Activated CD4-positive, alpha-beta T cell treated with anti-CD3 and anti-CD28 coated beads for 1 hour (primary cell): ENCODE measurements at places on chromosomes 1 and 21.

DNA sequence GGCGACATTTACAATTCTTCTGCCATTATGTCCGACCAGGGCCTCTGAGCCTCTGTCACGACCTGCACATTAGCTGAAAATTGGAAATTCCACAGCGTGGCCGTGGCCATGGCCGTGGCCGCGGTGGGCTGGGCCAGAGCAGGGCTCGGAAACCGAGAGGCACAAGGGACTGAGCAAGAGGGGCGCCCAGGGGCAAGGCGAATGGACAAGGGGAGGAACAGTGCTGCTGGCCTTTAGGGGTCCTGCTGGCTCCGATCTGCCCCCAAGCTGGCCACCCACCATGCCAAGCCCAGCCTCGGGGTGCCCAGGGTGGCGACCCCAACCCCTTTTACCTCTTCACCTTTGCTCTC lies 75.0 kb downstream of the TAS1R2 start:
- DNase-seq = no peak

DNA sequence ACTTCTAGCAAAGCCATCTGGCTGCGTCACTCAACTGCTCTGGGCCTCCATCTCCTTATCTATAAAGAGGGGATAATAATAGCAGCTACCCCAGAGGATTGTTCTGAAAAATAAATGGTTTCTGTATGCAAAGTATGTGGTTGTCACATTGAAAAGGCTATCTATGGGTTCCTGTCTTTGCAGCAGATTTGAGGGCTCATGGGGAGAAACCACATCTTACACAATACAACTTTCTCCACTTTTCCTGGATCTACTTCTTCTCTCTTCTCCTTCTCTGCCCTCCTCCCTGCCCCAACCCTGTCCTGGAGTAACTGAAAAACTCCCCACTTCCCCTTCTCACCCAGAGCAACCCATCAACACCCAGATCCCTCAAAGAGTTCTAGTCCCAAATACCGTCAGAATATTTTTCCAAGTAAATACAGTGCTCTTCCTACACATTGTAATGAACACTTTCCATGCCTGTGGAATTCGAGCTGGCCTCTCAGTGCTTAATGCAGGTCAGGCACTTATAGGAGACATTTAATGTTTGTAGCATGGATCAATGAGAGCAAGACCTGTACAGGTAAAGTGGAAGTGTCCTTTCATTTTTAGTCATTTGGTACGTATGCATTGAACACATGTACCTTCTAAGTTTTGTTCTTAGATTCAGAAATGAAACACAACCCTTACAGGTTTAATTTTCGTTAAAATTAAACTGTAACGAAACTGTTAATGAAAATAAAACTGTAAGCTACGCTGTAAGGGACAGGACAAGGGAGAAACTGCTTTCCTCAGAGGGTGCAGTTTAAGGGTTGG lies 131.9 kb downstream of the AK5 start:
- no peak for DNase-seq

DNA sequence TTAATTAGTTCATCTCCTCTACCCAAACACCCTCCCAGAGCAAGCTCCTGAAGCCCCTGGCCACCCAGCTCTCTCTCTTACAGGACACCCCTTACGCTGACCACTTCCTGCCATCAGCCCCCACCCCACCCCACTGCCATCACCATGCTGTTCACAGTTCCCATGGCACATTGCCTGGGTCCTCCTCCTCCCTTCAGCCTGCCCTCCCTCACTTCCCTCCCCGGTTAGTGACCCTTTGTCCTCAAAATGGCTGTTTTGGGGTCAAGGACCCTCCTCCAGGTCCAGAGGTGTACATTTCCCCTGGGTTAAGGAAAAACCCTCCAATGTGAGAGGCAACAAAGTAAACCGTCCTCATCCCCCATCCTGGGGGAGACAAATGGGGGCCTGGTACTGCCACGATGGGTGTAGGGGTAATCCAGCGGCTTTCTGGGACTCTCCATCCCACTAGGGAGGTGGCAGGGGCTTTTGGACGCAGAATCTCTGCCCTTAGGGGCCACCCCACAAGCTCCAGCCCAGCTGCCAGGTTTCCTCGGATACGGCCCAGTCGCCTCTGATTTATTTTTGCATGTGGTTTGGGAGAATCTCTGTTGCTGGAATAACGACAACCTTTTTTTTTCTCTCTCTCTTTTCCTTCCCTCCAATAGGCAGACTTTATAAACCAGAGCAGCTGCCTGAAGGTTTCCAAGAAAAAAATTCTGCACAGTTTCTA lies 8.5 kb downstream of the CAMK2N1 start:
- DNase-seq = no peak

DNA sequence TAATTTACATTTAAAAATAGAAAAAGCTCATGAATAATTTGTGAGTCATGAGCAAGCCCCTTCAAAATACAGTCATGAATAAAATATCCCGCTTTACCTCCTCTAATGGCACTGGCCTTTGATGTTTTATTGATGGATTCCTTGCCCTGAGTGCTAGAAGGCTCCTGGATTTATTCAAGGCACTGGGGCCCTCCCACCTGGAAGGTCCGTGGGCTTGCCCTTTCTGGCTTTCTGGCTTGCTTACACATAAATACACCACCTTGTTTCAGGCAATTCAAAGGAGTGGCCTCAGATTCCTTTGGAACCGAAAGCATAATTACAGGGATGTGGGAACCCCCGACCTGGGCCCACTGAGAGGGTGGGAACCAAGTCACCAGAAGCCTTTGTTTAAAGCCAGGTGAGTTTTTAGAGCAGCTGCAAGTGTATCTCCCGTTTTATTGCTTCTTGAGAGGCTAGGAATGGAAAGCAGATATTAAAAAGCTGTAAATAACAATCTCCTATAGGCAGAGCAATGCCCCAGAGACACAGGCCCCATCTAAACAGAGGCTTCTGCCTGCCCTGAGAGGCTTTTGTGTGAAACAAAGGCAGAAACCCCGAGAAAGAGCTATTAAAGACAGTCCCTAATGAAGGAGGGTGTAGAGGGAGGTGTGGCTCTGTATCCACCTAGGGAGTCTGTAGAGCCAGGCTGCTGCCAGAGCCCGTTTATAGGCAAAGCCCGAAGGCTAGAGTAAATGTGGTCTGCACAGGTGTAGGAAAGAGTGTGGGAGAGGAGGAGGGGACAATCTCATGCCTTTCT lies 126.4 kb downstream of the FAM78B start:
- no peak for DNase-seq

DNA sequence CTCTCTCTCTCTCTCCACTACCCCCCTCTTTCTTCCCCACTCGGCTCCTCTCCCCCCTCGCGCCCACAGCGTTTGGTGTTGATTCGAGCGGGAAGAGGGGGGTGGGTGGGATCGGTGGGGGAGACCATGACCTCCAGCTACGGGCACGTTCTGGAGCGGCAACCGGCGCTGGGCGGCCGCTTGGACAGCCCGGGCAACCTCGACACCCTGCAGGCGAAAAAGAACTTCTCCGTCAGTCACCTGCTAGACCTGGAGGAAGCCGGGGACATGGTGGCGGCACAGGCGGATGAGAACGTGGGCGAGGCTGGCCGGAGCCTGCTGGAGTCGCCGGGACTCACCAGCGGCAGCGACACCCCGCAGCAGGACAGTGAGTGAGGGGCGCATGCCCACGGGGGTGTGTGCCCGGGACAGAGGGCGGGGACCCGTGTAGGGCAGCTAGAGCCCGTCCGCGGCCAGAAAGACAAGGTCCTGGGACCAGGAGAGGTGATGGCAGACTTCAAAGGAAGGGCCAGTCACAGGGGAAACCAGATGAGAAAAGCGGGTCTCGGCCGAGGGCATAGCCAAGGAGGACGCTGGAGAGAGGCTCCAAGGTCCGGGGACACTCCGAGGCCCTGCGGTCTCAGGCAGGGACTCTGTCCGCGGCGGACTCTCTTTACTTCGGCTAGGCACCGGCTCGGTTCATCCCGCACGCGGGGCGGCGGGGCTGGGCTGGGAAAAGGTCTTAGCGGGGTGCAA lies at the start of gene PRRX1:
Gene PRRX1, plus strand, starts transcription at position 39 of the 735 bp plus-strand sequence. Its CDS starts 88 bp downstream, at position 127.
- no peak for DNase-seq

- no peak for DNase-seq
Measured at GRCh38 chr1:183827801-183828200, 22.9 kb downstream of the RGL1 start.

DNA sequence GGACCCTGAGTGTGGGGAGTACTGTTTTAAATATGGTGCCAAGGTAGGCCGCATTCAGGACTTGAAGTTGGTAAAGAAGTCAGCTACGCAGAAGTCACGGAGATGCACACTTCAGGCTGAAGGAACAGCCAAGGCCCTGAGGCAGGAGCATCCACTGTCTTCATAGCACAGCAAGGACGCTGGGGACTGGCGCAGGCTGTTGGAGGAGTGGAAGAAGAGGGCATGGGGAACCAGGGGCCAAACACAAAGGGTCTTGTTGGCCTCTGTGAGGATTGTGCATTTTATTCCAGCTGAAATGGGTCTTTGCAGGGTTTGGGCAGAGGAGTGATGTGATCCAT lies 16.6 kb downstream of the DNAJC16 start:
- DNase-seq = no peak

DNA sequence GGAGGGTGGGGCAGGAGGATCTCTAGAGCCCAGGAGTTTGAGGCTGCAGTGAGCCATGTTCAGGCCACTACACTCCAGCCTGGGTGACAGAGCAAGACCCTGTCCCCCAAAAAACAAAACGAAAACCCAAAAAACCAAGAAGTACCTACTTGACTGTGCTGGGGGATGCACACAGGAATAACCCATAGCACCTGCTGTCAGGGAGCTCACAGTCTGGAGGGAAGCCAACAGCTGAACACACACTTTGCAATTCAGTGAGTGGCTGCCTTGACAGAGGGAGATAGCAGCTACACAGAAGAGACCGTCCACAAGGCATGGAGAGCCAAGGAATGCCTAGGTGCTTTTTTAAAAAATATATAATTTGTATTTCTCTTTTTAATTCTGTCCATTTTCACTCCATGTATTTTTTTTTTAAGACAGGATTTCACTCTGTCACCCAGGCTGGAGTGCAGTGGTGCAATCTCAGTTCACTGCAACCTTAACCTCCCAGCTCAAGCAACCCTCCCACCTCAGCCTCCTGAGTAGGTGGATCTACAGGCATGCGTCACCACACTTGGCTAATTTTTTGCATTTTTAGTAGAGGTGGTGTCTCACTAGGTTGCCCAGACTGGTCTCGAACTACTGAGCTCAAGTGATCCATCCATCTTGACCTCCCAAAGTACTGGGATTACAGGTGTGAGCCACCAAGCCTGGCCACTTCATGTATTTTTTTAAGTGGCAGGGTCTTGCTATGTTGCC lies 68.7 kb downstream of the NID1 start:
- no peak for DNase-seq

DNA sequence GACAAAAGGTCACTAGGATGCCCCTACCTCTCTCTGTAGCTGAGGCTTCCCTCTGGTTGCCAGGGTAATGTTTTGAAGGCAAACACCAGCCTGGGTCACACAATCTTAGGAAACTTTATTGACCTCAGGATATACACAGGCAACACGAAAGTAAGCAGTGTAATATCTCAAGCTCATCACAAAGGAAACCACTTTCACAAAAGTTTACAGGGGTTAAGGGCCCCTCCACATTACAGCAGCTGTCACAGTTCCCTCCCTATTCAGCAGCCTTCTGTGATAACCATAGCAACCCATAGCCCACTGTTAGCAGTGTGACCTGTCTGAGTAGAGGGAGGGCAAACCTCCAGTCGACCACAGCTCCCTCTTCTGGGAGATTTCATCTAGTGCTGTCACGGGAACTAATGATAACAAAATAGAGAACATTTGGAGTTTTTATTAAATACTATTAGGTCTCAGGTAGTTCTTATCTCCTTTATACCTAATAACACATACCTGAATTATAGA lies 149.8 kb downstream of the PTPRC start:
- no peak for DNase-seq

GRCh38 chr1:234645474-234645953 lies 35.5 kb upstream of the IRF2BP2 start:
- DNase-seq = no peak

GRCh38 chr1:214400131-214400530 lies 119.2 kb downstream of the SMYD2 start:
- DNase-seq = no peak

DNA sequence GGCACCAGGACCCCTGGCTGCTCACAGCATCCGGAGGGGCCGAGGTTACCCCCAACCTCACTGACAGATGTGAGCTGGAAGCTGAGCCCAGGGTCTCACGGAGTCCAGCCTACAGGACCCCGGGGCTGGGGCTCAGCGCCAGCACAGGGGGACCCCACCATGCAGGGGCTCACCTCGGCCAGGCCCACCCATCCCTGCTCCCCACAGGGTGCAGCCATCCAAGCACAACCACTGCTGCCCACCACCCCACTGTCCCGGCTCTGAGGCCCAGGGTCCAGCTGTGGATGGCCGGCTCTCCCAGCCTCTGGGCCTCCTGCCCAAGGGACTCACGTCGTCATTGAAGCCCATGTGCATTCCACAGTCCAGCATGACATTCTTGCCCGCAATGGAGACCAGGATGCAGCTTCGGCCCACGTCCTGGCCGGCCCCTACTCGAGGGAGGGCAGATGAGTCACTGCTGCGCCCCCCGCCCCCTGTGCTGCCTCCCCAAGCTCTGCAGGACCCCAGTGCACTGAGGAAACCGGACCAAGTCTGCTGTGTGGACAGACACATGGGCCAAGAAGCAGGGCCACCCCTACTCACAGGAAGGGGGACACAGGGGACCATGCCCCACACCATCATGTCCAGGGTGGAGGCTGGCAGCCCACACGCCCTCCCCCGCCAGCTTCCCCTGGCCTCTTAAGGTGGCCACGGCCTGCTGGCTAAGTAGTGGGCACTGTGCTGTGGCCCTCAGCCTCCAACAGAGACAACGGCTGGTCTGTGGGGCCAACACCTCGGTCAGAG lies 3.6 kb downstream of the INTS11 start:
- DNase-seq = no peak

- DNase-seq = no peak
Measured at GRCh38 chr1:206723805-206724472, 39.2 kb downstream of the MAPKAPK2 start.

DNA sequence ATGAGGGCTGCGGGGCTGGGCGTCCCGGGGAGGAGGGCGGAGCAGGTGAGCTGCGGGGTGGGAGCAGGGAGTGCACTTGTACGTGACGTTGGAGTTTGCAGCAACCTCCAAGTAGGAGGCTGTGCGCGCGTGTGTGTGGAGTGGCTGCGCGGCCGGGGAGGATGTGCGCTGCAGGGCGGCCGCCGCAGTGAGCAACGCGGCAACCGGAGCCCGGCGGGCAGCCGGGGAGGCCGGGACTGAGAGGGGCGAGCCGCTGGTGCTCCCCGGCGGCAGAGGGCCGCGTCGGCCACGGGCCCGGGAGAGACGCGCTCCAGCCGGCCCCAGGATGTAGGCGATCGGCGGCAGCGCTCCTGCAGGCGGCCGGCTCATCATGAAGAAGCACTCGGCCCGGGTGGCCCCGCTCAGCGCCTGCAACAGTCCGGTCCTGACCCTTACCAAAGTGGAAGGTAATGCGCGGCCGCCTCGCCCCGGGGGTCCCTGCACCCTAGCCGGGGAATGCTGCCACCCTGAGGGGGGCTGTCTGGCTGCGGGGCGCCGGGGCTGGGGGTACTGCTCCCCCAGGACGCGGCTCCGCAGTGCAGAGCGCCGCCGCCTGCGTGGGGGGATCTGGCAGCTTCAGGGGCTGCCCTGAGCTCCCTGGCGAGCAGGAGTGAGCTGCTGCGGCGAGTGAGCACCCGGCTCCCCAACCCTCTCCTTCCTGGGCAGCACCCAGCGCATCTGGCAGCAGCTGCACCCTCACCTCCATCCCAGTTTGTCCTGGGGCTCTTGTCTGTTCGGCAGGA lies 158.9 kb upstream of the COA6 start:
- no peak for DNase-seq

- no peak for DNase-seq
Measured at GRCh38 chr1:204232526-204232925, 18.7 kb upstream of the GOLT1A start.
